ENCODE measurements at places on chromosomes 4 and X.

DNA sequence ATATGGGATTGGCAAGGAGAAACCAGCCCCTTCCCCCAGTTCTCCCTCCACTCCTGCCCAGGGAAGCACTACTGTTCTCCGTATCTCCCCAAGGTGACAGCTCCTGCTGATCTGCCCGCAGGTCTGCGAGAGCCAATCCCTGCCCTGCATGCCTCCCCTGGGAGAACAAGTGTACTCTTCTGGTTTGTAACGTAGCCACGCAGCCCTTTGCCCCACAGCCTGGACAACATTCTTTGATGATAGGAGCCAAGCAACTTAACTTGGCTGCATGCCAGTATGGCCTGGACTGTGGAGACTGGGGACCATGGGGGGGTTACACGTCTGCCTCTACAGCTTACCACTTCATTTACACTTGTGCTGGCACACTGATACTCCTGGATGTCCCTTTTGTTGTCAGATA lies 2.0 kb downstream of the STBD1 start:
- peak; percentile 78 for DNase-seq

- no peak for DNase-seq
Measured at GRCh38 chrX:19956306-19956705, 34.6 kb downstream of the BCLAF3 start.

GRCh38 chrX:129318375-129318774 lies 204.9 kb downstream of the SMARCA1 start:
- peak; percentile 4 for DNase-seq

DNA sequence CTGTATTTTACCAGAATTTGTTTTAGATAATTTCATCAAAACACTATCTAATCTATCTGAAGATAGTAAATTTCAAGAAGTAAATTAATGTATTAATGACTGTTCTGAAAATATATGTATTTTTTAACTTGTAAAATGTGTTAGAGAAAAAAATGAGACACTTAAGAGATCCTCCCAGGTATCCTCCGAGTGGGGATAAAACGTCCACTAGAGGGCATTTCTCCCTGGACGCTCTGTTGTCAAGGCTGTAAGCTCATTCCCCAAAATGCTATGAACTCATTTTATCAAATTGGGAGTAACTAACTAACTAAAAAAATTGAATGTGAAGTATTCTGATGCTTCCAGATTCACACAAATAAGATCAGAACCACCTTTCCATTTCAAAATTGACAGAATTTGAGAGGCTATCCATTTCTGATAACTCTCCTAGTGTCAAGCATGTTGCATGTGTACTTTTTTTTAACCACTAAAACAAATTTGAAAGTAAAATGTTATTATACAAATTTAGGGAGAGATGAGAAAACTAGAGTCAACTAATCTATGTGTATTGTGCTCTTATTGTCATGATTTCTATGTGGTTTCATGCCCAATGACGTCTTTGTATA lies 337.3 kb upstream of the HS3ST1 start:
- DNase-seq: peak; percentile 15

DNA sequence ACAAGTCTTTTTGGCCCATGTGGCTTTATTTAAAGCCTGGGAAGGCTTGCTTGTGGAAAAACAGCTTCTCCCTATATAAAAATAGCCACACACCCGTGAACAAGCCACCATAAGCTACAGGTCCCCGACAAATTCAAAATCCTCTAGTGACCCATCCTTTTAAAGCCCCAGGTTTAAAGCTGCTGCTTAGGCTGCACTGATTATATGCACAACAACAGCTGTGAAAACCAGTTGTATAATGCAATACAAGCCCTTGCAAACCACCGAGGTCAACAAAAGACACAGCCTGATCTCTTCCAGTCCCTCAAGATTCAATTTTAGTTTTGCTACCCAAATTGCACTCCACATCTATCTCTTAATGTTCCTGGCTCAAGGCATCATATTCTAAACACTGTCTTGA lies 186.0 kb upstream of the WDFY3 start:
- DNase-seq: no peak

- DNase-seq: no peak
Measured at GRCh38 chrX:111355523-111356115, 56.4 kb downstream of the DCX start.

- no peak for DNase-seq
Measured at GRCh38 chr4:8185930-8186329, 13.2 kb upstream of the SH3TC1 start.

DNA sequence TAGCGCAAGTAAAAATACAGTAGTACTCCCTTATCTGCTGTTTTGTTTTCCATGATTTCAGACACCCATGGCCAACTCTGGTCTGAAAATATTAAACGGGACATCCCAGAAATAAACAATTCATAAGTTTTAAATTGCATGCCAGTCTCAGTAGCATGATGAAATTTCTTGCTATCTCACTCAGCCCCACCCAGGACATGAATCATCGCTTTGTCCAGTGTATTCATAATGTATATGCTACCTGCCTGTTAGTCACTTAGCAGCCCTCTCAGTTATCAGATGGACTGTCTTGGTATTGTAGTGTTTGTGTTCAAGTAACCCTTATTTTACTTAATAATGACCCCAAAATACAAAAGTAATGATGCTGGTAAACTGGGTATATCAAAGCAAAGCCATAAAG lies 158.2 kb upstream of the DDIT4L start:
- no peak for DNase-seq

Data from HuH-7 (cell line).